Mesendoderm (in vitro differentiated cells): ENCODE measurements at places on chromosomes 1 and 21.

DNA sequence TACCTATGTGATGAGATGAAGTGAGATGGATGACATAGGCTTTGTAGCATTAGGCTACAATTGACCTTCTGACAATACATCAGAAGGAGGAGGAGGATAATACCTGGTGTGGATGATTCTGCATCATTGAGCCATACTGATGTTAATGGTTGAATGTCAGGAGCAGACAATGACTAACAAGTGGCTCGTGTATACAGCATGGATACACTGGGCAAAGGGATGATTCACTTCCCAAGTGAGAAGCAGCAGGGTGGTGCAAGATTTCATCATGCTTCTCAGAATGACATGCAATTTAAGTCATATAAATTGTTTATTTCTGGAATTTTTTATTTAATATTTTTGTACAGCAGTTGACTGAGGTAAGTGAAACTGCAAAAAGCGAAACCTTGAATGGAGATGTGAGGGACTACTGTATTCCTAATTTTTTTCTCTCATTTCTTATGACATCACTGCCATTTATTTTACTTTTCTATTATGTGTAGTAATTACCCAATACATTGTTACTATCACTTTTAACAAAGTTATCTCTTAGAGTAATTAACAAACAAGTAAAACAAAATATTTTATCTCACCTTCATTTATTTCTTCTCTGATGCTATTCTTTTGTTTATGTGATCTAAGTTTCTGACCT lies 34.4 kb upstream of the COP1 start:
- DNase-seq = peak; percentile 88

DNA sequence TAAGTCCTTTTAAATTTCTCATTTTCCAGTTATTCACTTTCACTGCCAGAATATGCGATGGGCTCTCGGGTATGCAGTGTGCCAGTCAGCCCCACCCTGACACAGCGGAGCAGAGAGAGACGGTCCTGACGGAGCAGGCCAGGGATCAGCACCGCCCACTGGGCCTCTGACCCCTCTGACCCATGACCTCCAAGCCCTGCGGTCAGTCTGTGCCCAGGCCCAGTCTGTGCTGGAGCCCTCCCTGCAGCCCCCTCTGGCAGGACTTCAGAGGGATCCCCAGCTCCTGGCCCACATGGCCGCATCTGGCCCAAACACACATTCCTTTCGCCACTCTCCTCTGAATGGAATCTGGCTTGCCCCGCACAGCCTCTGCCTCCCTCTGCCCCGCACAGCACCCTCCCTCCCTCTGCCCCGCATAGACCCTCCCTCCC lies 43.4 kb upstream of the COL6A2 start:
- peak; percentile 34 for DNase-seq

GRCh38 chr1:52552505-52553361 lies at the start of gene TUT4:
Gene TUT4, minus strand, starts transcription at chr1:52553092. Its CDS starts 26,812 bp downstream, at chr1:52526280.
- DNase-seq = peak; percentile 98

- no peak for DNase-seq
Measured at GRCh38 chr1:197362871-197363270, 94.8 kb downstream of the CRB1 start.

- DNase-seq = no peak
Measured at GRCh38 chr1:230381049-230381467, 45.1 kb downstream of the PGBD5 start.

DNA sequence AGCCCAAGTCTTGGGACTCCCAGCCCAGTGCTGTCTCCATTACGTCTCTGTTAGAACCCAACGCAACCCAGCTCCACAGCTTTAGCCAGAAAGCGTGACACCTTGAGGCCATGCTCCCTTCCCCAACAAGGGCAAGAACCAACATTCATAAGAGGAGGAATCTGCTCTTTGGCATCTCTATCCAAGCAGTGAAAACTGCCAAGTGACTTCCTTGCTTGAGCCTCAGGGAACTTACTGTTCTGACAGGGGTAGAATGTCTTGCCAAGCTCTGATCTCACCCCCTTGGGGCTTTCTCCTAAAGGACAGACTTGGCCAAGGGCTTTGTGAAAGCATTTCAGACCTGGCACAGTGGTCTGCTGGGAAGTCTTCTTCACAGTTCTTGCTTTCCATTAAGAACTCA lies 56.6 kb downstream of the SYT6 start:
- no peak for DNase-seq
